ENCODE measurements at places on chromosomes 12 and 14.

GRCh38 chr12:91142221-91142631, 30.9 kb upstream of the LUM start:
- no peak for DNase-seq

DNA sequence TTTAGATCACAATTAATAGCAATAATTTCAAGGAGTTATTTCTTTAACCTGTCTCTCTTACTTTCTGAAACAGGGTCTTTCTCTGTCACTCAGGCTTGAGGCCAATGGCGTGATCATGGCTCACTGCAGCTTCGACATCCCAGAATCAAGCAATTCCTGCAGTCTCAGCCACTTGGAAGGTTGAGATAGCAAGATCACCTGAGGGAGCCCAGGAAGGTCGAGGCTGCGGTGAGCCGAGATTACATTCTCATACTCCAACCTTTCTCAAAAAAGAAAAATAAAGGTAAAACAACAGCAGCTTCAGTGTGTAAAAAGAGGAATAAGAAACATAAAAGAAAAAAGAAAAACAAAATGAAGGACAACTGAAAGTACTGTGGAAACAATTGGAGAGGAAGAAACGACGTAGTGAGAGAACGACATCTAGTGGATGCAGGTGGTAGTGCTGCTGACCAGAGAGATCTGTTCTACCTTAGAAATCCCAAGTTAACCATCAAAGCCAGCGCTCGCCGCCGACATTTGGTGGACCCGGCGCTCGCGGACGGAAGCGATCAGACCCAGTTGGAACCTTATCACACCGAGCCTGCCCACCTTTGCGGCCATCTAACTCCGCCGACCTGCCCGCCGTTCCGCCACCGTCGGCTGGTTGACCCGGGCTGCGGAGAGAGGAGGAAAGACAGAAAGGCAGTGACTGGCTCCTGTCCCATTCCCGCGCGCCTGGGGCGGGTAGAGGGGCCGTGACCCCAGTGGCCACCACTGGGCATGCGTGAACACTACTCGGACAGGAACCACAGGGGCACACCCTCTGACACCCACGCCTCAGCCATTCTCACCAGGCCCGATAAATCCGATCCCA, 196.1 kb downstream of the ALG10 start:
- peak; percentile 73 for DNase-seq

GRCh38 chr12:57235017-57235727, 5.7 kb downstream of the SHMT2 start:
- DNase-seq, result no peak

DNA sequence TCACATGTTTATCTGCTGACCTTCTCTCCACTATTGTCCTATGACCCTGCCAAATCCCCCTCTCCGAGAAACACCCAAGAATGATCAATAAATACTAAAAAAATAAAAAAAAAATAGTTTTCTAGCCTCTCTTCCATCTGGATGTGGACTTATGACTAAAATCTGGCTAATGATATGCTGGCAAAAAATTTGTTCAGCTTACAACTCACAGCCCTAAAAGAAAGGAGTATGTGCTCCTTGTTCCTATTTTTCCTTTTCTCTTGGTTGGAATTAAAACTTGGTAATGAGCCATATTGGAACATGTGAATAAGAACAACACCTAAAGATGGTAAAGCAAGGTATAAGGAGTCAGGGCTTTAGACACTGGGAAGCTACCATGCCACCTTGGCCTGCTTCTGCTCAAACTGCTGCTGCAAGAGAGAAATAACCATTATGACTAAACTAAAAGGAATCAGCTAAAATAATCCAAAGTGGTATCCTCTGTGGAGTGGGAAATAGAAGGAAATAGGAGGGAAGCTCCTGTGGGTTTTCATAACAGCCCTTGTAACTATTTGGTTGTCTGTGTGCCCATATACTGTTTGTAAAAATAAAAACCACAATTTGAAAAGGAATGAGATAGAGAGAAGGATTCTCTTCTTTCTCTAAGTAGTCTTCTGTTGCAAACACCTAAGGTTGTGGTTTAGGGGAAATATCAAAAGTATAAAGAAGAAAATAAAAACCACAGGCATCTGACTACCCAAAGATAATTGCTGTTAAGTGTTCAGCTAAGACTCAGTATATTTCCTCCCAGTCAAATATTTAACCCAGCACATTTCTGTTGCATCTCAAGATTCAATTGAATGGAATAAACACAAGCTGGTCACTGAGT, 53.8 kb downstream of the SDR9C7 start:
- DNase-seq, result no peak

DNA sequence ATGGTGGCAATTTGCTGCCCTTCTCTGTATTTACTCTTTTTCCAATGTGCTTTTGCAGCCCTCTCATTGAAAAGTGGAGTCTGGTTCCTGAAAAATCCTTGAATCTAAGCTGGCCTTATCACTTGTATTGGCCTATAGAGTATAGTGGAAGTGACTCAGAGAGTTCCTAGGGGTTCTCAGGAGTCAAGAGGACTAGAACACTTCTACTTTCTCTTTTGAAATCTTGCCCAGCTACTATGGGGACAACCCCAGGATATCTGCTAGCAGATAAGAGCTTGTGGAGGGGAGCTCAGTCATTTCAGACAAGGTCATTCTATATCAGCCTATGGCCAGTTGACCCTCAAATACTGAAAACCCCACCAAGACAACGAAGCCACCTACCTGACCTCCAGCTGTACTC, 26.7 kb upstream of the WSCD2 start:
- DNase-seq, result no peak

DNA sequence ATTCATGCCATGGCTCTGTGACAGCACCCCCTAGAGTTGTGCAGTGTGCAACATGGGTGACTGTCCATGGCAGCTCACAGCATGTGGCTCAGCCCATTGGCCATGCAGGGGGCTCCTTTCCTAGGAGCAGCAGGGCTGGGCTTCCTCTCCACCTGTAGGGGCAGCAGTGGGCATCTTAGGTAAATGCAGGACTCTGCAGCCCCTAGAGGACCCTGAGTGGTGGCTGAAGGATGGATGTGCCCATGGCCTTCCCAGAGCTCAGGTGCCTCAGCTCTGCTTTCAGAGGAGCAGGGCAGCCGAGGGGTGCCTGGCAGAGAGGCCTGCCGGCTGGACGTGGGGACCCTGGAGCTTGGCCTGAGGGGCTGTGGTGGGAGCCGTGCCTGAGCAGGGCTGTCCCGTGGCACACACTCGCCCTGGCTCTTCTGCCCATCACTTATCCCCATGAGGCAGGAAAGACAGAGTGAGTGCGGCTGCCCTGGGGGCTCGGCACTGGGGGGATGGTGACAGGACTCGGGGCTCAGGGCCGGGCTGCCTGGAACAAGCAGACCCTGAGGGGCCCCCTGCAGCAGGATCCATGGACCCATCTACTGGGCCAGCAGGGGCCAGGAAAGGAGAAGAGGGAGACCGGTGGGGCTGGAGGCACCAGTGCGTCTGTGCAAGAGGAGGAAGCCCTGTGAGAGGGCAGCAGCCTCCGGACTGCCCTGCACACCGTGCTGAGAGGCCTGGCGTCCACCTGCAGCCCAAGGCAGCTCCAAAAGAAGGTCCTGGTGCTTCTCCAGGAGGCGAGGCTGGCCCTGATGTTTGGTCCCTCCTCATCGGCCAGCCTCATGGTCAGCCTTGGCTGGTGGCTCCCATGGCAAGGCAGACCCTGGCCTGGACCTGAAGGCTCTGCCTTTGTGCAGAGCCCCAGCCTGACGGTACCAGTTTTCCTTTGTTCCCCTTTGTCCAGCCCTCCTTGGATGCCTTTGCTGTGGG, 7.6 kb downstream of the ADSS1 start:
- no peak for DNase-seq

GRCh38 chr12:132529156-132529839, 39.3 kb downstream of the FBRSL1 start:
- no peak for DNase-seq

- no peak for DNase-seq
These were observed 311.9 kb downstream of the BCL11B start for GRCh38 chr14:98959958-98960616.

DNA sequence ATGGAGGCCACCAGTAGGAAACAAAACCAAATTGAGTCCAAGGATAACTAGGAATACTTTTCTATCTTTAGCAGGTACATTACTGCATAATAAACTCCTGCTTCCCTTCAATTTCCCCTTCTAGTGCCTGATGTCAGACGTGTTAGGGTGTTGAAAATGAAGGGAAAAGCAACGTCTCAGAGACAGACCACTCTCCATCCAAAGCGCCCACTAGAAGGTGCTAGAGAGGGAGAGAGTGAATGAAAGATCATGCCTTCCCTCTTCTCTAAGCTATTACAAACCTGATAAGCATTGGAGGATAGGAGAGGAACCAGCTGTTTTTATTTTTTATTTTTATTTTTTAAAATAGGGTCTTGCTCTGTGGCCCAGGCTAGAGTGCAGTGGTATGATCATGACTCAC, 64.1 kb downstream of the ZNF641 start:
- DNase-seq, result peak; percentile 10

GRCh38 chr14:101174522-101174838, 271.0 kb upstream of the RTL1 start:
- DNase-seq, result no peak

DNA sequence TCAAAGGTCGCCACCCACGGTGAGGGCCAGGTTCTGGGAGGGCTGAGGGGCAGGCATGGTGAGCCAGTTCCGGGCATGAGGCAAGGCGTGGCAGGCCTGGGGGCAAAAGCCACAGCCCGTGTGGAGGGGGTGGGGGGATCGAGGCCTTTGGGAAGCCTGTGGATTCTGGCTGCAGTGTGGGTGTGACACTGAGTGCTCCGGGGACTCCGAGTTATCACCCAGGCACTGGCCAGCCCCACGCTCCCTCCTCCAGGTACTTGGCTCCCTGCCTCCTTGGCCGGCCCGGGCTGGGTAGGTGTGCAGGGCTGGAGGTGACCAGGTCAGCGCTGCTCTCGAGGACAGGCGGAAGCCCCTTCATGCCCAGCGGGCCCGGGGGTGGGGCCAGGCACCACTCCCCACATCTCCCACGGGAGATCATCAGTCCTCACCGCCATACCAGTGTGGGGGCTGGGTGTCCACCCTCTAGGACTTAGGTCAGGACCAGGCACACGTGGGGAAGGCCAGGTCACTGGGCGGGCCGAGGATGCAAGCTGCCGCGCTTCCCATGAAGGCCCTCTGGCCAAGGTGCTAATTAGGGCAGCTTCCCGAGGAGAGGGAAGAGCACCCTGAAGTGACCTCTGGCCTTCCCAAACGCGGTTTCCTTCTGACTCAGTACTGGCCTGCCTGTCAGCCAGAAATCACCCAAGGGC, 34.1 kb upstream of the TDRD9 start:
- DNase-seq, result no peak

DNA sequence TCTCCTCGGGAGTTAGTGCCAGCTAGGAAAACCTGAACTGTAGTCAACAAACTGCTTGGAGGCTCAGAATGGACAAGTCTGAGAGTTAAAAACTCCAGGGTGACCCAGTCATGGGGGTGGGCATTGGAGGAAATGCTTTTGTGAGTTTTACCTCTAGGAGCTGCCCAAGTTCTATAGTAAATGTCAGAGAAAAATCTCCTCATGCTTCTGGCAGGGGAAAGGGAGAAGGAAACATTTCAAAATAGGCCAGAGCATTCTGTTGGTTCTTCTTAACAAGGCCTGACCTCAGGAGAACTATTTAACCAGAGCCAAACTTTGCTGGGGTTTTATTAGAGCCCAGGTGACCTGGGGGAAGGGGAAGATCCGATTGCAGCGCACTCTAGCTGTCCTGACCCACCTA, 12.3 kb downstream of the NINJ2 start:
- DNase-seq, result no peak

DNA sequence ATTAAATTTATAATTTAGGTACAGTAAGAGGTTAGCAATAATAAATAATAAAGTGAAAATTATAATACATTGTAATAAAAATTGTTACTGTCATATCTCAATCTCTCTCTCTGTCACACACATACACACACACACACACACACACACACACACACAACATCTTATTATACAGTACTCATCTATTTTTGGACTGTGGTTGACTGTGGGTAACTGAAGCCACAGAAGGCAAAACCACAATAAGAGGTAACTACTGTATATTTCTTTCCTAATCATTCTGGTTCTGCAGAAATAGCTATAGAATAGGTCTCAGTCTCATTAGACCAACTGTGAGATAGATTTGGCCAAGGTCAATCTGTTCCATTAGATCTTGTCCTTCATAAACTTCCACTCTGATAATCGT, 33.1 kb upstream of the PTPRO start:
- no peak for DNase-seq

- no peak for DNase-seq
These were observed 221.4 kb downstream of the TTC6 start for GRCh38 chr14:37816743-37817295.

GRCh38 chr12:131131808-131132117, 178.1 kb downstream of the ADGRD1 start:
- no peak for DNase-seq

DNA sequence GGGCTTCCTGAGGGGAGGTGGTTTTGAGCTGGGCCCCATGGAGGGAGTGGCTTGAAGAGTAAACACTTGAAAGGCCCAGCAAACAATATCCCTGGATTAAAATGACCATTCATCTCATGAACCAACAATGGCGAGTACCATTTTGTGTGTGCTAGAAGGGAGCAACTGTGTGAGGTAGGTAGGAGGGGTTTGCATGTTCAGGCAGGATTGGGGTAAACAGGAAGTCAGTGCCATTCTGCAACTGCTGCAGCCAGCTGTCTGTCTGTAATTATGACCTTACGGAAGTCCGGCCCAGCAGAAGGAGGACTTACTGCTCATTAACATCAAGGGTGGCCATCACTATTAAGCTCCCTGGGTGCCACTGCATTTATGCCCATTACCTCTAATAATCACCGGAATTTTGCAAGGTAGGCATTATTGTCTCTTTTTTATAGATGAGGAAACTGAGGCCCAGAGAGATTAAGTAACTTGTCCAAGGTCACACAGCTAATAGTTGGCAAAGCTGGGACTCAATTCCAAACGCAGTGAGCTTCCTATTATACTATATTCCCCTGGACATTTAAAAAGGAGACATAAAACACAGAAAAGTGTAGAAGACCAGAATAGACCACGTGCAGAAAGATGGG, 16.6 kb upstream of the IFI27L2 start:
- no peak for DNase-seq

GRCh38 chr12:1790444-1790843, 29.9 kb upstream of the LRTM2 start:
- DNase-seq, result no peak

DNA sequence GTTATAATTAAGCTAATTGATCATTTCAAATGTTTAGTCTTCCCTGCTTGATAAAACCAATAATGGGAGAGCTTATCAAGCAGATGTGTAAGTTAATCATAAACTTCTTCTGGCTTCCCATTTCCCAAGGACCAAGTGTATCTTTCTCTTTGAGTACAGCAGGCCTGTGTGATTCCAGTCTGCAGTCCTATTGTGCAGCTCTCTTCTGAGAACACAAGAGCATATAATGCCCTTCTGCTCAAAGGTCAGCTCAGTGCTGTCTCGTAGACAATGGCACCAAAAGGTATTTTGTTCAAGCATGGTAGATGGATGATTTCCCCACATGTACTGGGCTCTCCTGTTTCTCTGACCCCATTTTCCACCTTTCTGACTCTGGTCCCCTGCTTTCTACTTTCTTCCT, 101.8 kb upstream of the DYRK2 start:
- no peak for DNase-seq

Measured in activated CD4-positive, alpha-beta memory T cell treated with anti-CD3 and anti-CD28 coated beads for 36 hours (primary cell).